ENCODE measurements at places on chromosomes 3 and 15. TPM values are rescaled to one million over a fixed set of nuclear protein-coding genes. Genes with fewer than 3 reads are reported as not detected.

Gene CHRM5
- total RNA-seq: not detected

Gene CASR
- not detected for total RNA-seq

Gene UCN2
- total RNA-seq: 4.3 TPM

Gene MST1R
- total RNA-seq: 8.6 TPM

Gene STAC
- total RNA-seq: 1.2 TPM

Gene TNFAIP8L3
- not detected for total RNA-seq

Gene TUSC7
- total RNA-seq: not detected

Gene SCN5A
- total RNA-seq: 4.8 TPM

Gene UPK1B
- not detected for total RNA-seq

Gene C2CD4A
- total RNA-seq: 0.20 TPM

Gene TMEM108
- 9.0 TPM for total RNA-seq

Gene THOC7
- 43.3 TPM for total RNA-seq

Gene GALNT15
- 0.39 TPM for total RNA-seq

Gene IMPG2
- 2.4 TPM for total RNA-seq

Gene ARGFX
- total RNA-seq: not detected

Gene DCBLD2
- 33.9 TPM for total RNA-seq

Gene SGO1
- 5.0 TPM for total RNA-seq

Gene ANKRD34C
- total RNA-seq: not detected

Gene SETMAR
- total RNA-seq: 31.6 TPM

Gene PTH1R
- 0.29 TPM for total RNA-seq

Gene CFAP44
- total RNA-seq: 1.3 TPM

Gene INTS14
- 49.5 TPM for total RNA-seq

Gene TRH
- 1.7 TPM for total RNA-seq

Gene CMTM8
- total RNA-seq: not detected

Gene USP3
- 50.9 TPM for total RNA-seq

Gene EHHADH
- 4.9 TPM for total RNA-seq

Gene CIDEC
- total RNA-seq: not detected

Gene PATL2
- total RNA-seq: not detected

Gene ACTC1
- total RNA-seq: 19.6 TPM

Gene PARP16
- 6.8 TPM for total RNA-seq

Gene LMAN1L
- not detected for total RNA-seq

Gene IL17RD
- total RNA-seq: 31.1 TPM

Gene C3orf49
- total RNA-seq: not detected

Gene ZNF639
- 34.2 TPM for total RNA-seq

Gene SUSD5
- 2.0 TPM for total RNA-seq

Gene XCR1
- total RNA-seq: not detected

Gene SLTM
- total RNA-seq: 76.7 TPM

Gene NPAP1
- 0.07 TPM for total RNA-seq

Gene CCDC54
- not detected for total RNA-seq

Gene TXNRD3
- 1.8 TPM for total RNA-seq

Gene CFAP92
- 0.15 TPM for total RNA-seq

Measured in glutamatergic neuron (in vitro differentiated cells).